Right hindlimb (tissue), 1 donor: ENCODE measurements at places on chromosomes 1 and 21.
A peak's percentile ranks its signal among the peaks of the same experiment; 100 is the strongest.

GRCh38 chr1:189874715-189875435, 602.8 kb downstream of the BRINP3 start:
- DNase-seq, result no peak

DNA sequence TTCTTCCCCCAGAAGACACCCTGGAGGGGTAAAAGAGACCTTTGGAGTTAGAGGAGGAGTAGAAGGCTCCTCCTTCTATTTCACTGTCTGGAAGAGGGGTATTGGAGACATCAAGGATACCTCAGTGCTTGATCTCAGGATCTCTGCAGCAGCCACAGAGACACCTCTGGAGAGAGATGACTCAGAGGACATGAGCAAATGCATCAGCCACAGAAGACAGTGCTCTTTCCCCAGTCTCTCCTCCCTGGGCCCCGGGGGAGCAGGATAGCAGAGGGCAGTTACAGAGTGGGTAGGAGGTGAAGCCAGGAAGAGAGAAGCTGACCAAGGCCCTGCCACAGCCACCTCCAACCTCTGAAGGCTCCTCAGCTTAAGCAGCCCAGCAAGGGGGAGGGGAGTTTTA, 15.3 kb upstream of the TEDDM1 start:
- DNase-seq, result no peak

DNA sequence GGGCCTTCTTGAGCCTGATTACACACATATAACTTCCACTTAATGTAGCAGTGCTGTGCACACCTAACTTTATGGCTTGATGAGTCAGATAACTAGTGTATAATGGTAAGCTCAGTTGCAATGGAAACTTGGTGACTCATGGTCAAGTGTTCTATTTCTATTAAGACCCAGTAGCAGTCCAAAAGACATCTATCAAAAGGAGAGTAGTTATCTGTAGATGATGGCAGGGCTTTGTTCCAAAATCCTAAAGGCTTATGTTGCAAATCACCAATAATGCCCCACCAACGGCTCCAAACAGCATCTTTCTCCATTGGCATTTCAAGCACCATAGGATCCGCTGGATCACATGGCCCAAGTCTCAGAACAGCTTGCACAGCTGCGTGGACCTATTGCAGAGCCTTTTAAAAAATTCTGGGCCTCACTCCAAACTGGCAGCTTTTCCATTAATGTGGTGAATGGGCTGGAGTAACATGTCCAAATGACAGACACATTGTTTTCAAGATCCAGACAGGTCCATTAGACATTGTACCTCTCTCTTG, 566.8 kb upstream of the USP24 start:
- DNase-seq, result peak; percentile 32

- DNase-seq, result no peak
Measured at GRCh38 chr1:7857985-7858384, 5.1 kb upstream of the UTS2 start.

DNA sequence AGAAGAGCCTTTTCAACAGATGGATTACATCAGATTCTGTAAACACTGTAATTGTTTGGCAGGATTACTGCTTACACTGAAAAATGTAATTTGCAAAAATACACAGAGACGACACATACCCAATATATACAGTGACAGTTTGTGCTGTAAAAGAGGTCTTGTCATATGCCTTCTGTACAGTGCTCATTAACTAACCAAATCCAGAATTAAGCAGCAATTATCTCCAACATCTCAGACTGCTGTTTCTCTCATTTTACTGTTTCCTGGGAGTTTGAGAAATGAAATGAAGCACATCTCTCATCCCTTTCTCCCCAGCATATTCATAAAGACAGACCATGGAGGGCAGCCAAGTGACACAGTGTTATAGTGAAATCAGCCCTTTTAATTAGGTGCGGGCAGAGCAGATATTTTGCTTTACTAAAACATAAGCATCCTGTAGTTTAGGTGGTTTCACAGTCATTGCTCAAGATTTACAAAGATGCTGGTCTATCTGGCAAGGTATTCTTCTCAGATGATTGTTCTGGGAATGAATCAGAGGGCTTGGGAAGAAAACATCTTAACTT, 618.4 kb upstream of the USP24 start:
- DNase-seq, result peak; percentile 38

DNA sequence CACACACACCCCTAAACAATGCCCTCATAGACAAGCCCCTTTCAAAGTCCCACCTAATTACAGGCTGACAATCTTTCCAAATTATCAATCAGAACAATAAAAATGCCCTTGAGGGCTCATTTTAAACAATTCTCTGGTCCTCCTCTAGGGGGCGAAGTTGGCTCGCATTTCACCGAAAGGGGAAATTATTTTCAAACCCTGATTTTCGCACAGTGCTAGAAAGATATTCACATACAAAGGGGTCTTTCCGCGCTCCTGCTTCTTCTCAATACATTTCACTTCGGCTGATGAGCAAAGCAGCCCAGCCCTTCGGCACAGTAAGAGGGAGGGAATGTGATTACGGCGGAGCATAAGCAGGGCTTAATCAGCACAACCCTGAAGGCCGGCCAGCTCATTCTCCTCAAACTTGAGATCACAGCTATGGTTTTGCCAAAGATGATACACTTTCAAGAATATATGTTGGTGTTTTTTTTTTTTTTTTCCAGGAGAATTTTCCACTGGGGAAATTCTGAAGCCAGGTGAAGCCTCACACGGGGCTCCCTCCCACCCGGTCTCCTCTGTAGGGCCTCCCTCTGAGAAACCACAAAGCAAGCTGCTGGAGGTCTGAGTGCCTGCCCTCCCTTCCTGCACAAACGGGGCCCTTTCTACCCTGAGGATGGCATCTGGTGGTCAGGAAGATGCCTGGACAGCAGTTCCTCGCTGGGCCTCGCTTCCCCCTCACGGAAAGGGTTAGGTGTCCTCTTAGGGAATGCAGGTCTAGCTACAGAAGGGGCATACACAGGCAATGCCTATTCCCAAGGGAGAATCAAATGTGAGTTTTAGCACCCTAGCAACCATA, 66.9 kb downstream of the GNG12 start:
- peak; percentile 70 for DNase-seq

- DNase-seq, result no peak
Measured at GRCh38 chr1:227792216-227793078, 23.0 kb upstream of the PRSS38 start.
